ENCODE measurements at places on chromosomes 11 and 22. TPM values are rescaled to one million over a fixed set of nuclear protein-coding genes. Genes with fewer than 3 reads are reported as not detected.

DNA sequence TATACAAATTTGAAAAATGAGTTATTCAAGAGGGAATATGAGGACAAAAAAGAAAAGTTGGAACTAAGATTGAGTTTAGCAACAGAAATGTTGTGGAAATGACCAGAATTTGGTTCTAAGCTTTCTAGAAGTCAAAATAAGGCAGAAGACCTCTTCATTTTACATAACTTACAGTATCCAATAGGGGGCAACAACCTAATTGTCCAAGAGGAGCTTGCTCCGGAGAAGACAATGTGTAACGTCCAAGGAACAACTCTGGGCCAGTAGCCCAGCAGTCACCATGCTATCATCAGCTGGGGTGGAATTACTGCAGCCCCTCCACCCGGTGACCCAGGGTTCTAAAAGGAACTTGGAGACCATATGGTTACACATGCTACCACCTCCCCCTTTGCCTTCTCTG lies 14.1 kb downstream of the CNTF start:
- DNase-seq, result no peak

GRCh38 chr11:2526808-2527381 lies 82.1 kb downstream of the KCNQ1 start:
- DNase-seq, result peak; percentile 84

- no peak for DNase-seq
Observed at GRCh38 chr22:37884420-37884819, 21.7 kb upstream of the MICALL1 start.

DNA sequence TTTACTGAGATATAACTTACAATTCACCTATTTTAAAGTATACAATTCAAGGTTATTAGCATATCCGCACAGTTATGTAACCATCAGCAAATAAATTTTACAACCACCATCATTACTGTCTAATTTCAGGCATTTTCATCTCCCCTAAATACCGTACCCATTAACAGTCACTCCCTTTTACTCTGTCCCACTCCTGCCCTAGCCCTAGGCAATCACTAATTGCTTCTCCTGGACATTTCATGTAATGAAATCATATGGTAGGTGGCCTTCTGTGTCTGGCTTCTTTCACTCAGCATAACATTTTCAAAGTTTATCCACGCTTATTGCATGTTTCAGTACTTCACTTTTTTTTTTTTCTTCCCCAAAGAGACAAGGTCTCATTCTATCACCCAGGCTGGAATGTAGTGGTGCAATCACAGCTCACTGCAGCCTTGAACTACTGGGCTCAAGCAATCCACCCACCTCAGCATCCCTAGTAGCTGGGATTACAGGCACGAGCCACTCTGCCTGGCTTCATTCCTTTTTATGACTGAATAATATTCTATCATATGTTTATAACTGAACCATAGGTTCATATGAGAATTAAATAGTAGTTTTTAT lies 61.4 kb upstream of the CHRM4 start:
- DNase-seq, result no peak

DNA sequence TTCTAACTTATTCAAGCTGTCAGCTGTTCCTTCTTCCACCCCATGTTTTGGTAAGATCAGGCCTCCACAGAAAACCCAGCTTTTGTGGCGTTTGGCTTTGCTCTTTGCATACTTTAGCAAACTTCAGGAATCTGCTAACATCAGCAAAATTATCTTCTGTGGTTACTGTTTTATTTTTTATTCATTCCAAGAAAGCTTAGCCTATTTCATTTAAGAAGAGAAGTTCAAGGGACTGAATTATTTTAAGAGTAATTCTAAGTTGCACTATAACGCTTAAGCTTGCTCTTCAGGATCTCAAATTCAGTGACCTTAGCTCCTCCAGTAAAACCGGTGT lies 1.1 kb downstream of the JHY start:
- DNase-seq, result no peak

GRCh38 chr11:70040452-70040851 lies 37.7 kb upstream of the ANO1 start:
- DNase-seq, result no peak

DNA sequence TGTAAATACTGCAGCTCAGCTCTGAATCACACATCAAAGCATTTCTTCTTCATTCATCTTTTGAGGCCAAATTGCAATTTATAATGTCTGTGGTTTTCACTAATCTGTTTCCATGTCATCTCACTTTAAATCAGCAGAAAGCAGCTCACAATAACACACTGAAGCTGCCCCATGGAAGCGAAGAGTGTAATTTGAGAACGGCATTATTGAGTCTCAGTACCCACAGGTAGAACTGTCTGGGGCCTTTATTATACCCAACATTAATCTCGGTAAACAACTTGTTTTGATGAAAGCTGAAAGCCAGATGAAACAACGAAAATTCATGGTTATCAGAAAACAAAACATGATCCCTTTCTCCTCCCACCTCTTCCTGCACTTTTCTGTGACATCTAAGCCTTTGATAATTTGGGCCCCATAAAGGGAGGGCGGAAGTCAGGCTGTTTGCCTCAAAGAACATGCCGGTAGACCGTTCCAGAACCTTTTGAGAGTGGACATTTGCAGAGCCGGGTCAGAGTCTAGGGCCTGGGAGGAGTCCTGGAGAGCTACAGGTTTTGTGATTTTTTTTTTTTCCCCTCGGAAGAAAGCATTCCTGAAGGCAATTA lies 68.2 kb upstream of the SESN3 start:
- DNase-seq, result no peak

- DNase-seq, result no peak
Observed at GRCh38 chr11:127385071-127385470, 384.5 kb upstream of the KIRREL3 start.

DNA sequence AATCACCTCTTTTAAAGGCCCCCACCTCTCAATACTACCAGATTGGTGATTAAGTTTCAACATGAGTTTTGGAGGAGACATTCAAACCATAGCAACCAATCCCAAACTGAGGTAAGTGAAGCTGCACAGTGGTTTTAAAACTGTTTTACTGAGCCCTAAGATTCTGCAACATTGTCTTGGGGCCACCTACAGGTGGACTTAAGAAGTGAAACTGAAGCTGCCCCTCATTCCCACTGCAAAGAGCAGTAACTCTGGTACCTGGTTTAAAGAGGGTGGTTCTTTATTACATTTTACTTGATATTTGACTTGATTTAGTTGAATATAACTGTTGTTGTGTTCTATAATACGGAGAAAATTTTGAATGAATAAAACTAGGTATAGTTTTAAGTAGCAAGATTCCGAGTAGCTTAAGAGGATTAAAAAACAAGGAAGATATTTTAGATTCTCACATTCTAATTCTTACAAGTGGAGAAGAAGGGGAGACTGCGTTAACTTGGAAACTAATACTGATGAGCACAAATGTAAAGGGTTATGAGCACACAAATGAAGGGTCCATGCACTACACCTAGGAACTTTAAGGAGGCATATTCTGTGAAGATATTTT lies 26.7 kb downstream of the SYT9 start:
- no peak for DNase-seq

GRCh38 chr11:66762088-66762487 lies 33.1 kb upstream of the SPTBN2 start:
- no peak for DNase-seq

GRCh38 chr11:83728281-83728680 lies 442.1 kb upstream of the CCDC90B start:
- no peak for DNase-seq

- no peak for DNase-seq
Observed at GRCh38 chr11:72750086-72750485, 2.1 kb downstream of the ARAP1 start.

DNA sequence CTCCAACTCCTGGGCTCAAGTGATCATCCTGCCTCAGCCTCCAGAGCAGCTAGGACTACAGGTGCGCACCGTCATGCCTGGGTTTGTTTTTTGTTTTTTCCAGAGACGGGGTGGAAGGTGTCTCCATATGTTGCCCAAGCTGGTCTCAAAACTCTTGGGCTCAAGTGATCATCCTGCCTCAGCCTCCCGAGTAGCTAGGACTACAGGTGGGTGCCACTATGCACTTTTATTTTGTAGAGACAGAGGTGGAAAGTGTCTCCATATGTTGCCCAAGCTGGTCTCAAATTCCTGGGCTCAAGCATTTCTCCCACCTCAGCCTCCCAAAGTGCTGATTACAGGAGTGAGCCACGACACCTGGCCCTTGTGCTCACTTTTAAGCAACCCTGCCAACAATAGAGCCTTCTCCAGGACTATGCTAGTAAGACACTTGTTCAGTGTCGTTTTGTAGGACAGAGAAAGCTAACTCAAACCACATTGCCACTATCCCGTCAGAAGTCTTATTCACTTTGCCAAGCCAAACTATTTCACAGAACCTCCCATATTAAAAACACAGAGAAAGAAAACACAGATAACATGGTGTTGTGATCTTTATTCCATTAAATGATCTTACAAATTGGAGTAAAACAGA lies 9.4 kb upstream of the PLAAT3 start:
- no peak for DNase-seq

DNA sequence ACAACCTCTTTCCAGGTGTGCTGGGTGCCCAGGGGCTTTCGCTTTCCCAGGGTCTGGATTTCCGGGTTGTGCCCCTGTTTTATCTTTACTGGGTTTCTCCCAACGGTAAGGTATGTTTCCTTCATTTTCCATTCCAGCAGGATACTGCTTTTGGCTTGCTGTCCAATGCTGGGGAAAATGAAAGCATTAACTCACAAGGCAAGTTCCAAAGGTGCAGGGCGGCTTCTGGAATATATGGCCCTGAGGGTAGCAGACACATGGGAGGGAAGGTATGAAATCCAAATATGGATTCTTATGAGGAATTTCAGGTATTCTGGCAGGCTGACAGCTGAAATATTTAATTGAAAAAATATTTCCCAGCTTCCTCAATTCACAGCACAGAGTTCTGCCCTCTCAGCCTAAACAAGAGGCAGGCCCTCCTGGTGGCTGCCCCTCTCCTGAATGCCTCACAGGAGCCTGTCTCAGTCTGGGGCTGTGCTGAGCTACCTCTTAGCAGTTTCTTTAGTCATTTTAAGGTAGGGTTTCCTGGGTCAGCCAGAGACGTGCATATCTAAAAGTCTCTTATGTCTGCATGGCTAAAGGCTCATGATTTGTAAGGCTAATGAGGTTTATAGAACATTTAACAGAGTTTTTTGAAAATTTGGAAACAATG lies 318.6 kb upstream of the B3GAT1 start:
- no peak for DNase-seq

- no peak for DNase-seq
Observed at GRCh38 chr11:47553406-47553743, 443 bp upstream of the CELF1 start.

DNA sequence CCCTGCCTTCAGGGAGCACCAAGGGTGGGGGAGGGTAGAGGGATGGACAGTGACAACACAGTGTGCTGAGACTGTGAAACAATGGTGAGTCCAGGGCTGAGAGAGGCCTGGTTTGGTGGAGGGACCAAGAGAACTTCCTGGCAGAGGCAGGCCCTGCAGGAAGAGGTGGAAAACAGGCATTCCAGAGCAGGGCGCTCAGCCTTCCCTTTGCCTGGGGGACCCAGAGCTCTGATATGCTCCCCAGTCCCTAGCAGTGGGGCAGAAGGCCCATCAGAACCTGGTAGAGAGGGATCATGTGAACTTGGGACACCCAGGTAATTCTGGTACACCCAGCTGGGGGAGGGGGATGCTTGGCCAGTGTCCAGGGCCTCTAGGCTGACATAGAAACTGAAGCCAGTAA lies 17.2 kb upstream of the UVRAG start:
- no peak for DNase-seq

GRCh38 chr11:73344191-73344607 lies 32.0 kb upstream of the RELT start:
- no peak for DNase-seq

GRCh38 chr22:49480331-49480730 lies 347.3 kb downstream of the BRD1 start:
- no peak for DNase-seq

- DNase-seq, result no peak
Observed at GRCh38 chr11:77569676-77570070, 20.1 kb upstream of the AQP11 start.

- DNase-seq, result no peak
Observed at GRCh38 chr11:8719721-8720120, 37.1 kb downstream of the RPL27A start.

- no peak for DNase-seq
Observed at GRCh38 chr11:30471244-30471643, 114.9 kb downstream of the MPPED2 start.

DNA sequence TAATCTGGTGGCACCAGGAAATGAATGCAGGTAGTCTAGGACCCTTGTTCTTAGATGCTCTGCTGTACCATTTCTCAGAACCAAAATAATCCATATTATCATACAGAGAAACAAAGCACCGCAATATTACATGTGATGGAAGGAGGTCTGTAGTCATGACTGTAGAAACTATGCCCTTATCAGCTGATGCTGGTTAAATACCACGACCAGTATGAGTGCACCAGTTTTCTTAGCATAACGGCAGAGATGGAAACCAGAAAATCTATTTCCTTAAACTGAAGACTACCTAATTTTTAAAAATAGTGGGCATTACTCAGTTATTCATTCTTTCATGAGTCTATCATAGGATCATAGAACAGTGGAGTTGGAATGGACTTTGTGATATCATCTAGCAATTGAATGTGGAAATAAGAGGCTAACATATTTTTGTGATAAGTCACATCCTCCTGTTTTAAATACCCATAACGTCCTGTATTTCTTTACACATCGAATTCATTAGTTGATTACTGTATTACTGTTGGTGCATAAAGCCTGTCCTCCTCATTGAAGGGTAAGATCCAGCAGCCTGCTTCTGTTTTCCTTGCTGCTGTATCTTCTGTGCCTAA lies 15.1 kb downstream of the JHY start:
- no peak for DNase-seq

GRCh38 chr11:69270941-69271340 lies 23.0 kb upstream of the MYEOV start:
- no peak for DNase-seq

DNA sequence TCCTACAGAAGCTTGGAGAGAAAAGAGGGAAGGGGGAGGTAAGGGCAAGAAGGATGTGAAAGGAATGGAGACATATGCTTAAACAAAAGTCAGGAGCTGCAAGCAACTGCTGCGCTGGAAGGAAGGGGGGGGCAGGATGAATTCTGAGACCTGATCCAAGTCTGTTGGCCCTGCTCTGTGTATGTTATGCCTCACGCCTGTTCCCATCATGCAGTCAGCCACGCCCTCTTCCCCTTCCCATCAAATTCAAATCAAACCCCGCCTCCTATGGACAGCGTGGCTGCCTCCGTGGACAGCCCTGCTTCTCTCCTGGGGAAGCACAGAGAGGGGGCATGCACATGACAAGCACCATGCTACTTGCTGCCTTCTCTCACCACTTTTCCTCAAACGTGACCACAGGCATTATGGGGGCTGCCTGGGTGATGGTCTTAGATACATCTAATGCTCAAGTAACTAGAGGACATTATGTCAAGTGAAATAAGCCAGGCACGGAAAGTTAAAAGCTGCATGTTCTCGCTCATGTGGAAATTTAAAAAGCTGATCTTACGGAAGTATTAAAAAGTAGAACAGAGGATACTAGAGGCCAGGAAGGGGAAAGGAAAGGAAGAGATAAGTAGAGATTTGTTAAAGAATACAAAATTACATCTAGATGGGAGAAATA lies 45.8 kb upstream of the CYP2D6 start:
- DNase-seq, result no peak

MS4A6E gene
- total RNA-seq, result not detected

SWAP70 gene
- total RNA-seq, result 16.0 TPM

OR56A1 gene
- total RNA-seq, result 0.05 TPM

SORL1 gene
- 195 TPM for total RNA-seq

CD3E gene
- 6.3 TPM for total RNA-seq

OTOG gene
- not detected for total RNA-seq

SERPING1 gene
- total RNA-seq, result 224 TPM

SYNGR1 gene
- total RNA-seq, result 26.5 TPM

SCN3B gene
- 2.0 TPM for total RNA-seq

LRRC75B gene
- 7.5 TPM for total RNA-seq

PRG2 gene
- total RNA-seq, result not detected

All from mucosa of descending colon (tissue), 3 donors.